Fibroblast of skin of left quadriceps (primary cell): ENCODE measurements at places on chromosomes 12 and 14.

DNA sequence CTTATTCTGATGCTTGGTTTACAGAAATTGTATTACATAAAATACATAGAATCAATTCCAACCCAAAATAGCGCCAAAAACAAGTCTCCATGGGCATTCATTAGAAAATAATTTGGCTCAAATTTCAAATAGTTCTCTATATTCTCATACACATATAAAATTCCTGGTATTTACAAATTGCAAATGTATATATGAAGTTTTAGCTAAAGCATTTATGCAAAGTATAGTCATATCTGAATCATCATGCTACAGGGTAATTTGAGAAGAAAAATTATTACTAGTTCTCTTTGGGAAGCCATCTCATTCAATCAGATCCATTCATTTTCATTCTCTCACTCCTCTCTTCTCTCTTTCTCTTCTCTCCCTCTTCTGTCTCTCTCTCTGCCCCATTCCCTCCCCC, 257.8 kb downstream of the DPF3 start:
- peak; percentile 49 for DNase-seq

GRCh38 chr14:61343471-61343870, 22.1 kb downstream of the PRKCH start:
- no peak for DNase-seq

GRCh38 chr14:58718226-58719205, 80.8 kb downstream of the DACT1 start:
- DNase-seq, result no peak

GRCh38 chr12:114434341-114434740, 28.4 kb upstream of the TBX5 start:
- no peak for DNase-seq

- DNase-seq, result no peak
These were observed 25.1 kb downstream of the BORCS5 start for GRCh38 chr12:12381982-12382381.

- DNase-seq, result no peak
These were observed 208.5 kb downstream of the CHST11 start for GRCh38 chr12:104665296-104665695.

- DNase-seq, result peak; percentile 48
These were observed 28.0 kb downstream of the RCOR1 start for GRCh38 chr14:102620413-102620812.

- DNase-seq, result no peak
These were observed at the start of gene GNB3 for GRCh38 chr12:6840761-6841515. Gene GNB3, plus strand, starts transcription at chr12:6840925. Its CDS starts 363 bp downstream, at chr12:6841288.

DNA sequence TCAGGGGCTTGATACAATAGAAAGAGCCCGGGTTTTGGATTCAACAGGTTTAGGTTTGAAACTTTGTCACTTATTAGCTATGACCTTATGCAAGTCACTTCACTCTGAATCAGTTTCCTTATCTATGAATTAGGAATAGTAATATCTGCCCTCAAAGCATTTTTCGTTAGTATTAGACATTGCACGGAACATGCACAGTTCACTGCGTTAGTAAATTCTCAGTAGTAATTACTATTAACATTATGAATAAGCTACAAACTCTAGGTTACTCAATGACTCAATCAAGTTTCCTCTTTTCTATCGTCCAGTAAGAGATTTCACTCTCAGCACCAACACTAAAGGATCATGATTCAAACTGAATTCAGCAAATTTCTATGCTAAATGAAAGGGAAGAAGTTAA, 150.3 kb downstream of the CEP83 start:
- no peak for DNase-seq

- no peak for DNase-seq
These were observed 16.9 kb downstream of the MMP17 start for GRCh38 chr12:131845121-131845520.

GRCh38 chr12:51281202-51281924, 11.1 kb upstream of the SMAGP start:
- DNase-seq, result no peak

GRCh38 chr14:93049315-93049714, 66.4 kb downstream of the ITPK1 start:
- no peak for DNase-seq

DNA sequence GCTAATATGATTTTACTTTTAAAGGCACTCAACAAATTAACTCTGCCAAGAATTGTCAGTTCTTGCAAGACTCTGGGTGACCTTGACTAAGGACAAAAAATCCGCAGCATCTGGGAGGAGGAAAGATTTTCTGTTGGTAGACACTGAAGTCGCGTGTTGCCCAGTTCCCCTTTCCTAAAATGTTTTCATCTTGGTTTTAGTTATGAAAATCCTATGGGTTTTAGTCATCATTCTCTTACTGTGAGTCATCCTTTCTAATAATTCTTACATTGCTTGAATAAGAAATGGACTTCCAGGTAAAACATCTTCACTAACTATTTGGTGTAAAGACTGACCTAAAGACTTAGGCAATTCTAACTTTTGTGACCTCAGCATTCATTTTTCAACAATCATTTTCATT, 9.1 kb downstream of the GSG1 start:
- DNase-seq, result no peak

- DNase-seq, result no peak
These were observed 6.9 kb downstream of the GALNT9 start for GRCh38 chr12:132322206-132323132.

GRCh38 chr12:54142114-54142475, 46.7 kb downstream of the SMUG1 start:
- DNase-seq, result peak; percentile 39

- no peak for DNase-seq
These were observed 319.9 kb downstream of the CACNA1C start for GRCh38 chr12:2372735-2373134.

DNA sequence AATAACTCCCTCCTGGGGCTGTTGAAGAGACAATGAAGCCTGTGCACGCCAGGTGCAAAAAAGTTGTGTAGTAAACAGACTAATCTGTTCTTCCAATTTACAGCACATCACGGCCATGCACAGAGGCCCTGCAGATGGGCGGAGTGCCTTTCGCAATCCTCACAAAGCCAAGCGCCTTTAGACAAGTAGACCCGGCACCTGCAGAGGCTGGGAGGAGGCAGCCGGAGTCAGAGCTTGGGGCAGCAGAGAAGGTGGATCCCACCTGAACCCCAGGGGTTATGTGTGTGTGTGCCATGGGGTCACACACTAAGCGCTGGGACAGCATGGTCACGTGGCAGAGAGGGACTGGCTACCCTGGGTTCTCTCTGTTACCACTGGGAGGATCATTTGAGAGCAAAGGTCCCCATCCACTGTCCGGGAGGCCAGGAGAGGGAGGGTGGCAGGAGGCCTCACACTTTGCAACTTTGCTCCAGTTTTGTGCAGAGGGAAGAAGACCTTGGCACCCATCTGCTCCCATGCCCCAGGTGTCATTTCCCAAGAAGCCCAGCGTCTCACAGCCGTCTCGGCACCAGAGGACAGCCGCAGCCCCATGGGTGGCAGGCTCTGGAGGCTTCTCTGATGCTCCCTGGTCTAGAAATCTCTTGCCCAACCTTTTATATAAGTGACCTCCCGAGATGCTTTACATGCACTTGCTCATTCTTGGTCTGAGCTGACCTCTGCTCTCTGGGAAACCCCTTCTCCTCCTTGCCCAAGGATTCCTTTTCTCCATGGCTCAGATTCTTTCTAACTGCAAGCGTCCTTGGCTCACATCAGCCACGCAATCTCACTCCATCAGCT, 80.0 kb upstream of the DICER1 start:
- DNase-seq, result no peak

- no peak for DNase-seq
These were observed 19.0 kb upstream of the KRAS start for GRCh38 chr12:25269701-25270100.

GRCh38 chr14:101504096-101504948, 57.0 kb upstream of the DIO3 start:
- DNase-seq, result no peak

- no peak for DNase-seq
These were observed 6.6 kb downstream of the LHX5 start for GRCh38 chr12:113464852-113465719.

DNA sequence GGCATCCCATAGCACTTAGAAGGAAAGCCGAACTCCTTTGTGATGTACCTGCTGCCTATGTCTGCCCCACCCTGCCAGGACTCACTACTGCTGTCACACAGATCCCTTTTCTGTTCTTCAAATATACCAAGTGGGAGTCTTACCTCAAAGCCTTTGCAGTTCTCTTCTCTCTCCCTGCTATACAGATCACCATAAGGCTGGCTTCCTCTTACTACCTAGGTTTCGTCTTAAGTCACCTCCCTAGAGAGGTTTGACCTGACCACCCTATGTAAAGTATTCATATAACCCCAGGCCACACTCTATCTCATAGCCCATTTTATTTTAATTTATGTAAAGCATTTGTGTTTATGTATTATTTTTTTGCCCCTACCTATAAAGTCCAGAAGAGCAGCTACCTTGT, 117.6 kb downstream of the CRADD start:
- no peak for DNase-seq

DNA sequence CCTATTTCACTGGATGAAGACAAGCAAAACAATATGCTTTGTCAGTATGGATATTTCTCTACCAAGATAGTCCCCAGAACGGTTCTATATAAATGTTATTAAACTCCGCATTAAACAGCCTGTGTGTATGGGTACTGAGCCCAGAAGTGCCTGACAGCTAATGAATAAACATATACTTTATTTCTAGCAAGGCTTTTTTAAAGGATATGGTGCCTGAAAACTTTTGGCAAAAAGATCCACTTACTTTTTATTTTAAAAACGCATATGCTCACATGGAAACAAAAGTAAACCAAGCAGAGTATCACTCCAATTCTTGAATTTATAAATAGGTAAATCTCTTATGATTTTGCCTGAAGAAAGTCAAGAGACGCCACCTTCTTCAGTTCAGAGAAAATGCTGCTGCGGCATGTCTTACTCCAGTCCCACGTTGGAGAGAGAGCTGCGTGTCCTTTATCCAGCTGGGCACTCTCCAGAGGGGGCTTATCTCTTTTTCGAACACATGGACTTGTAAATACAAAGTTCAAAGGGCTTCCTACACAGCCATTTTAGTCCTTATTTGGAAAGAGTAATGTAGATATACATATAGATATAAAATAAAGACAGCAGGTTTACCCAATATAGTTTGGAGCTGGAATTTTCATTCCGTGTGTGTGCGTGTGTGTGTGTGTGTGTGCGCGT, 264.2 kb downstream of the ADAMTS20 start:
- no peak for DNase-seq

DNA sequence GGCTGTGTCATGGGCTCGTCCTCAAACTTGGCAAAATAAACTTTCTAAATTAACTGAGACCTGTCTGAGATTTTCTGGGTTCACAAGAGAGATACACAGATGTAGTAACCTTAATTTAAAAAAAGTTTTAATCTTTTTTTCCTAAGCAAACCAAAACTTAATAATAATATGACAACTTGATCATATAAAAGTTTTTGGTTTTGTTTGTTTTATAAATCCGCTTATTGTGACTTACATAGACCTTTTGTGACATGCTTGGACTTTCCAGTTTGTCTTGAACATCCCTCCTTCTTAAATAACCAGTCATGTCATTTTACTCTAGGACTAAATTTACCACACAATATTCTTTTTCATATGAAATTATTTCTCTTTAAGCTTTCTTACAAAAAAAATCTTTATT, 8.5 kb downstream of the RDH12 start:
- no peak for DNase-seq

GRCh38 chr12:20474016-20474415, 105.7 kb downstream of the PDE3A start:
- no peak for DNase-seq

DNA sequence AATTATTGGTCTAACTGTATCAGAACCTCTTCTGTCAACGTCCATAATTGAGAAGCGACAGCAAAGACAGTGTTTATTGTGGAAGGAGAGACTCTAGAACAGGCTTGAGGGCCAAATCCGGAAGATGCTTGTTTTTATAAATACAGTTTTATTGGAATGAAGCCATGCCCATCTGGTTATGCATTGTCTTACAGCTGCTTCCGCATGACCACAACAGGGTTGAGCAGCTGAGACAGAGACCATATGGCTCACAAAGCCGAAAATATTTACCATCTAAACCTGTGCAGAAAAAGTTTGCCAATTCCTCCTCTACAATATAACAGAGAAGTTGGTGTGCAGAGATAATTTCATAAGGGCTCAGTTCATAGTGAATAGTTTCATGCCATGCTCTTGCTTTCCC, 24.5 kb downstream of the PRKAB1 start:
- DNase-seq, result no peak

DNA sequence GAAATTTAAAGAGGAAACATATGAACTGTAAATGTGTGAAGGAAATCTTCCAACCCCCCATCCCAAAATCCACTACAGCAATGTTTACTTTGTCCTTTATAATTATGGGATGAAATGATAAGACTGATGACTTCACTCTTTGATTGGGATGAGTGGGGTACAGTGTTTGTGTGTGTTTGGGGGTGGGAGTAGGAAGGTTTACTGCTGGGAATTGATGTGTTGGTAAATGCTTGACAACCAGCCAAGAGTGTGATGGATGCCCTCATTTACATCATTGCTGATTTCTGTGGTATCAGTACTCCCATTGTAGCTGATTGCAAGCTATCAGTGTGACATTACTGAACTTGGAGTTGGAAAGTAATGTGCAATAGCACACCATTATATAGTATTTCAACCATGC, 90.9 kb downstream of the KCNMB4 start:
- no peak for DNase-seq

DNA sequence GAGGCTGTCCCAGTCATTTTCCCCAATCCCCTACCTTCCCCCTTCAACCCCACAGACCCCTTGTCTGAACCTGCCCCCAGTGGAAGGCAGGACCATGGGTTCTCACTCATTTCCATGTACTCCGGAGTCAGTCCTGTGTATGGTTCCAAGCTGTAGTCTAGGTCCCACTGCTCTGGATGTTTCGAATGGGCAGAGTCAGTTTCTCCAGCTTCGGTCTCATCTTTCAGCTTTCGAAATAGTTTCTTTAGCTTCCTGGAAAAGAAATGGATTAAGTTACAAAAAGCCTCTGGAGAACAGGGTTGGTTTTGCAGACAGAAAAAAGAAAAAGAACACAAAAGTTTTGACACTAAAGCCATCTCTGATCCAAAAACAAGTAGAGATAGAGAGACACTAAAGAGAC, 167.5 kb downstream of the NTF3 start:
- no peak for DNase-seq

- DNase-seq, result no peak
These were observed 62.5 kb upstream of the SLC38A2 start for GRCh38 chr12:46435029-46435428.

GRCh38 chr14:93430315-93431035, at the start of gene UNC79:
Gene UNC79, plus strand, starts transcription at chr14:93430939. Its CDS starts 91 bp downstream, at chr14:93431030.
- DNase-seq, result no peak

- no peak for DNase-seq
These were observed 458.3 kb downstream of the BTG1 start for GRCh38 chr12:91687052-91688017.

DNA sequence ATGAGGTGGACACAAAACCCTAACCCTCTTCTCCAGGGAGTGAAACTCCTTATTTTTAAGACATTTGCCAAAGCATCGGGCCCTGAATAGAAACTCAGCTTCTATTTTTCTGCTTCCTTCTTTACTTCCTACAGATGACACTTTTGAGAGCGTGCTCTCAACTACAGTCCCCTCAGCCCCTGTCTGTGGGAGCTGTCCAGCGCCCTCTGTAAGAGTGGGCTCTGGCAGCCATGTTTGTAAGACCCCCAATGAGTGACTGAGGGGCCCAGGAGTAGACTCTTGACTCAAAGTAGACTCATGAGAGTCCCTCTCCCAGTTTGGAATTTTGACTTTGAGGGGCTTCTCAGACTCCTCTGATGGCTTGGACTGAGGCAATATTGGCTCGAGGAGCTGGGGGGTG, 25.5 kb upstream of the BATF start:
- DNase-seq, result no peak
